ENCODE measurements at places on chromosomes 3 and 15.
A peak's percentile ranks its signal among the peaks of the same experiment; 100 is the strongest.

DNA sequence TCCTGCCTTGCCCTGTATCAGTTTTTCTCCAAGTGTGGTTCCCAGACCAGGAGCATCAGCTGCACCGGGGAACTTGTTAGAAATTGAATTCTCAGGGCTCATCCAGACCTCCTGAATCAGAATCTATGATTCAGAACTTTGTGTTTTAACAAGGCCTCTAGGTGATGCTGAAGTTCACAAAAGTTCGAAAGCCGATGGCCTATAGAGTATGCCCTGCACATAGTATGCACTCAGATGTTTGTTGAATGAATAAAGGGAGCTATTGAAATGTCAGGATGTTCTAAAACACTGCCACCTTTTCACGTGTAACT, 664 bp upstream of the LARP6 start:
- ATAC-seq: no peak

- peak; percentile 87 for ATAC-seq
Observed at GRCh38 chr15:78930577-78931388, 14.1 kb downstream of the CTSH start.

DNA sequence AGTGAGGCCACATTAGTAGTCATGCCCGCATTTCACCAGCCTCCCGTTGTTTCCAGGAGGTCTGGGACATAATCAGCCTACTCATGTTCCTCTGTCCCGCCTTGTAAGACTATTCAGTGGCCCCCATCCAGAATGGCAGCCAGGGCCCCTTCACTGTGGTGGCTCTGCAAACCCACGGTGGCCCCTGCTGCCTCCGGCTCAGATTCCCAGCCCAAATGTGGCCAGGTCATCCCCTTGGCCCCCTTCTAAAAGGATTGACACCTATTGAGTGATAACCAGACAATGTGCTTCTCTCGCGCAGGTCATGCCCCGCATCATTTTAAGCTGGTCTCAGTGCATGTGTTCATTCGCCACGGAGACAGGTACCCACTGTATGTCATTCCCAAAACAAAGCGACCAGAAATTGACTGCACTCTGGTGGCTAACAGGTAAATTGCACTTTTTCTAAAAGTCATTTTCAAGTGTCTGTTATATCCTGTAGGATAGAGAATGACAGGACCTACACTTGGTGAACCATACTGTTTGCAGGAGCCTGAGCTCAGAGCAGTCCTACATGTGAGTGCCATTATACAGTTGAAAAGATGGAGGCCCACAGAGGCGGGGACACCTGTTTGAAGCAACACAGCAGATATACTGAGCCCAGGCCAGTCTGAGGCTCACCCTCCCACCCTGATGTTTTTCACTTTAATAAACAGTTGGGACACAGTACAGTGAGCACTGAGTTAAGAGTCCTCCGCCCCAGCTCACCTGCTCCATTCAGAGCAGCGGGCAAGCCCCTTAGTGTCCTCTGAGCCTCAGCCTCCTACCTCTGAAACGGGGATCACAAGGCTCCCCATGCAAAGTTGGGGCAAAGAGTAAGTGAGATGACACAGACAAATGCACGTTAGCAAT, 47.7 kb downstream of the PXYLP1 start:
- ATAC-seq: peak; percentile 29

DNA sequence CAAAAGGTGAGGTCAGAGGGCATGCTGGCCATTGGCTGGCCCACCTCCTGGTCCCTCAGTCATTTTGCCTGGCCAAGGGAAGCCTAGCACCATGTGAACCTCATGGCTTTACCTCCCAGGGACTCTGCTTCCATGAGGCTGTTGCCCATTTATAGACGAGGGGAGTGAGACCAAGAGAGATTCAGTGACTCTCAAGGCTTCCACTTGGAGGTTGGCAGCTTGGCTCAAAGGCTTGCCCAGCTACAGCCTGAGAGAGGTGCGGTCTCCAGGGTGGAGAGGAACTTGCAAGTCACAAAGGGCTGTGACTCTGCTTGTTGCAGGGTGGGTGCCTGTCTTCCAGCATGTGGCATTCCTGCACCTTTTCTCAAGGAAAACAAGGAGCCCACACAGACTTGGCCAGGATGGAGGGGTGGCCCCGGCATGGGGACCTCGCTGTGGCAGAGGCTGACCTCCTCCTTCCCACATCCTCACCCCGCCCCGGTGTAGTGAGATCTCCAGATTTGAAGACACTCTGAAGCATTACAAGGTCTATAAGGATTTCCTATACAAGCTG, 24.5 kb downstream of the CFAP100 start:
- no peak for ATAC-seq
